ENCODE measurements at places on chromosomes 7 and 10.
A peak's percentile ranks its signal among the peaks of the same experiment; 100 is the strongest.

DNA sequence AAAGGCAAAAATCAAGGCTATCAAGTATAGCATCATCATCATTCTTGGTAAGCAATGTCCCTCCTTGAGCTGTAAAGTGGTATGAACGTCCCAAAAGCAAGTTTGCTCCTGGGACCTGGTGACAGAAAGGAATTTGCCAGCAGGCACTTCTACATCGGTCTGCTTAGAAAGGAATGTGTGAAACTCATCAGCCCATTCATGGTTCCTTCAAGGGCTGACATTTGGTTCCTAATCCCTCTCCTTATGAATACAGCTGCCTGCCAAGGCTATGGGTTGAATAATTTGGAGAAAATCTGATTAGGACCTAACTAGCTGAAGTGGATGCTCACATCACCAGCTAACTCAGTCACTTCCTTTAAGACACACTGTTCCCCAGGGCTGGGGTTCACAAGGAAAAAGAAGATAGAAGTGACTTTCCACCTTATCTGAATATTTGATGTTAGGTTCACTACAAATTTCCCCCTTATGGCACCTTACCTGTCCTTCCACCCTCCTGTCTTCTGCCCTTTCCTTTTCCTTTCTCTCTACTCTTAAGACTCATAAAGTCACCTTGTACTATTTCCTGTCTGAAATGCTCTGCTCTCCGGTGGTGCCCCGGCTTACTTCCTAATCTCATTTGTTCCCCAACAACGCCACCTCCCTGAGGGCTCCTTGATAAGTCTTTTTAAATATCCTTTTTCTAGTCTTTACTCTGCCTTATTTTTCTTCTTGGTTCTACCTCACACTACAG, 187.1 kb downstream of the NPSR1 start:
- DNase-seq: no peak

- DNase-seq: no peak
These were observed 49.7 kb upstream of the GLCCI1 start for GRCh38 chr7:7918736-7919448.

DNA sequence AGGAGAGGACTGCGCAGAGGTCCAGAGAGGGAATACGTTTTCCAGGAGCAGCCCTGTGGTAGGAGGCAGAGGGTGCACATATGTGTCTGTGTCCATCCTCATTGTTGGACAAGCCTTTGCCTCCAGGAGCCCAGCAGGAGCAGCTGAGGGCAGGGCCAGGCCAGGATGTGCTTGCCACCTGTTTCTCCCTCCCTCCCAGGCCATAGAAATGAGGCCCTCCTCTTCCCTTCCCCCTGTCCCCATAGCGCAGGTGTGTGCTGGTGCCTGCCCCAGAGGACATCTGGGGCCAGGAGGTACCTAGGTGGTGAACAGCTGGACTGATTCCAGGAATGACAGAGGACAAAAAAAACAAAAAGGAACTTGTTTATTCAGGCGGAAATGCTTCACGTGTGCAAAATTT, 10.5 kb upstream of the CXCL12 start:
- no peak for DNase-seq

GRCh38 chr10:2958659-2959058, 108.7 kb upstream of the PFKP start:
- DNase-seq: no peak

DNA sequence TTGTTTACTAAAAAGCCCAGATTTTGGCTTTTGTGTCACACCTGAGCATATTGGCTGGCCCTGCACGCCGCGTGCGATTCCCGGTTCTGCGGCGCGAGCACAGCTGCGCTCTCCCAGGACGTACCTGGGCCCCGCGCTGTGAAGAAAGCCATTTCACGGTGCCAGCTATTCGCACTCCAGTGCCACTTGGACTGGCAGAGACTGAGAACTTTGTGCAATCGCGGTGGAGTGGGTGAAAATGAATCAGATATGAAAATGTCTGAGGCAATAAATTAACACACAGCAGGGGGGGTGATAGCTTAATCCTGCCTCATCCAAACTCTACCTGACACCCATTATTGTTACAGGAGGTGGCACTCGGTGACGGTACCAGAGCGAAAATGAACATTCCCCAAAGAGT, 330.1 kb upstream of the MGMT start:
- DNase-seq: no peak

DNA sequence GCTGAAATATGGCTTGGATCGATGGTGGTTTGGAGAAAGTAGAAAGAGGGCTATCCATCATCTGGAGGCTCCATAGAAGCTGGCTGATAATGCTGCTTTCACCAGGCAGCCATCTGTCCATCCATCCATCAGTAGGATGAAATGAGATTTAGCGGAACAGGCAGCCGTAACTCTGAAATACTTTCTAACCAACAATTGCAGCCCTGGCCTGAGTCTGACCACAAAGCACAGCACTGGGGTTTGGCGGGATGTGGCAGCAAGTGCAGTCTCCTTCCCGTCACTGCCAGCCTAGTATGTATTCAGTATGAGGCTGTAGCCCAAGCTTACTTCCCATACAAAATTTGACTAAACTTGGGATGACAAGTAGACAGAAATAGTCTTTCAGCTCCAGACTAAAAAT, 38.0 kb downstream of the R3HCC1L start:
- DNase-seq: no peak

DNA sequence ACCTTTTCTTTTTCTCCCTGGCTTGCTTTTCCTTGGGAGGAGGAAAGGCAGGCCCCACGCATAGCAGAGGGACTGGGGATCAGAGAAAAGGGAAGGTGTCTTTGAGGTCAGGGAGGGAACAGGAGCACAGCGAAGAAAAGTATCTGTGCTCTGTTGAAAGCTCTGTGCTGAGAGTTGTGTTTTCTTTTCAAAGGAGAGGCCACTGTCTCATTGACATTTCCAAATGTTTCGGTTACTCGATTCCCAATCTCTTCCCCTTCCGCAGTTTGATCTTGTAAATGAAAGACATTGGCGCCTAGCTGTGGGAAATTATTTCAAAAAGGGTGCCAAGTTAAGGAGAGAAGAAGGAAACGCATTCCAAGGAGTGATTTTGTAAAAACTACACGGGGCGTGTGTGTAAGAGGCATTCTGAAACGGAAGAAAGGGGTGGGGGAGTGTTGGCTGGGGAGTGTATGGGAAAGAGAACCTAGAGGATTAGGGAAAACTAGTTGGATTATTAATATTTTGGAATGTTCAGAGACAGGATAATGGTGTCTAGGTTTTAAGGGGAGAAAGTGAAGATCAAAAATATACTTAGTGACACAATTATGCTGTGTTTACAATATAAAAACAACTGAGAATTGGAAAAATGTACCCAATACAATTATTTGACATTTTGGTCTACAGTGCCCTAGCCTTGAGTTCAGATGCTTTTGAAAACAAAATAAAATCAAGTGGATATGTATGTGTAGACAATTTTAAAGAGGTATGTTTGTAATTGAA, 708 bp downstream of the KLHDC10 start:
- DNase-seq: peak; percentile 18

GRCh38 chr10:101495324-101495925, 92.6 kb downstream of the POLL start:
- DNase-seq: peak; percentile 3

GRCh38 chr7:95421847-95422444, 12.9 kb downstream of the PON2 start:
- DNase-seq: no peak

DNA sequence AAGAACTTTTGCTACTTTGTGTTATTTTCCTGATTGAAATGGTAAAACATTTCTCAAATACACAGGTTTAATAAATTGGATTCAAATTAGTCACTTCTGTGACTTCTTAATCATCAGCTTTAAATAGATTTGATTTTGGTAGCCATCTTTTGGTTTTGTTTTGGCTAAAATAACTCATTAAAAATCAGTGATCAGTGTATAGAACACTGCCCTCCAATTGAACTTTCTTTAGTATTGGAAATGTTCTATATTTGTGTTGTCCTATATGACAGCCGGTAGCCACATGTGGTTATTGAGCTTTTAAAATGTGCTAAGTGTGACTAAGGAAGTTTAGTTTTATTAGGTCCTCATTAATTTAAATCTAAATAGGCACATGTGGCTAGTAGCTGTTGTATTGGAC, 50.4 kb downstream of the GLCCI1 start:
- DNase-seq: no peak

DNA sequence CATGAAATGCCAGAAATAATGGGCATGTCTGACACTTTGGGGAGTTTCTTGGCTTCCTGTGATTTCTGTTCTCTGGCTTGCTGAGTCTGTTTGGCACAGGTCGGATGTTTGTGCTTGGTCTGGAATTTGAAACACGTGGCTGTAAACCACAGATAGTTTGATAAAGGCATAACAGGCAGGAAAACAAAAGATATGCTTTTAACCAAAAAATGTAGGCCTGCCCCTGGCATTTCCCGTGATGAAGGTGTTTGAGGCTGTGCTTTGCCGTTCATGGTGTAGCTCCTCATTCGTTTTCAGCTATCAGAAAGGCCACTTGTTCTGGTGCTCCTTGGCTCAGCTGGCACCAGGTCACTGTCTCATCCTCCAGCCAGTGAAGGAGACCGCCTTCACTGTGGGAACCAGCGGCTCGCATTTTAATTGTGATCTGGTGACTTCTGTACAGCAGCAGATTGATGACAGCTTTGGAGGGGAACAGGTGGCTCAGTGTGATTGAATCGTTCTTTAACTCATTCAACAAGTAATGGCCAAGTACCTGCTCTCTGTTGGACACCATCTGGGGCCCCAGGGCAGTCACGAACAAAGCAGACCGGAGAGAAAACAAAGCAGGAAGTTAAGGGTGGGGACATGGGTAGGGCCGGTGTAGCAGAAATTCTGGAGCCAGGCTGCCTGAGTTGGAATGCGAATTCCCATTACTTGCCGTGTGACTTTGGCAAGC, 111.5 kb downstream of the CCNY start:
- peak; percentile 85 for DNase-seq

DNA sequence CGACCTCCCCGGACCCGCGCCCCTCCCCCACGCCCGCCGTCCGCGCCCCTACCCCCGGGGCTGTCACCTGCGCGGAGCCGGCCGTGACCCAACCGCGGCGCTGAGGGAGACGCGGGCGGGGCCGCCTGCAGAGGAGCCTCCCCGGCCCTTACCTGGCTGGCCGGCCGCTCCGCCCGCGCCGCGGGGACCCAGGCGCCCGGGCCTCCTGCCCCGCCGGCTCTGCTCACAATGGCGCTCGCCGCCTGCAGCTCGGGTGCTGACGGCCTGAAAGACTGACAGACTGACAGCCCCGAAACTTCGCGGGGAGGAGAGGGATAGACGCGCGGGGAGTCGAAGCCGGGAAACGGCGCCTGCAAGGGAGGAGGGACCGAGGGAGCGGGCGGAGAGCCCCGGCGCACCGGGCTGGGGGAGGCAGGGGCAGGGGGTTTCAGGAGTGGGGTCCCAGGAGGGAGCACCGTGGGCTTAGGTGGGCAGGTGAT, 393 bp downstream of the ZNF467 start:
- DNase-seq: no peak

GRCh38 chr10:34526758-34527730, 288.1 kb downstream of the PARD3 start:
- DNase-seq: peak; percentile 95

DNA sequence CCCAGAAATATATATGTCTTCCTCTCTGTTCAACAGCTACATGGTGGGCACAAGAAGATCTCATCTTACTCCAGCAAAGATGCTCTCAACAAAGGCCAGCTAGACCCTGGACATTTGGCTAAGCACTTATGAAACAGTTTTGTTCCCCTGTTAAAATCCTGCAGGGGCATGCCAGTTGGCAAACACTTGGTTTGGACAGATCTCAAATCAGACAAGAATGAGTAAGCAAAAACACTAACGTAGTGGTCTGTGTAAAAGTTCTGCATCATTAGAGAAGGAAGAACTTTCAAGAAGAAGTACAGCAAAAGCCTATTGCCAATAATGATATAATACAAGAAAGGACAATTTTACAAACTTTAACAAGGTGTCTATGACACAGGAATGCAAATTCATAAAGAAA, 125.6 kb downstream of the CALN1 start:
- no peak for DNase-seq

- DNase-seq: peak; percentile 7
These were observed 21.5 kb downstream of the SLC18A2 start for GRCh38 chr10:117262291-117262902.

GRCh38 chr10:131142517-131143380, 168.8 kb downstream of the TCERG1L start:
- no peak for DNase-seq

- DNase-seq: no peak
These were observed 2.9 kb downstream of the IFIT3 start for GRCh38 chr10:89330537-89331212.
